Breast epithelium (tissue), 4 donors: ENCODE measurements at places on chromosomes 4 and X.

- no peak for DNase-seq
- peak overlapping the region; percentile 50 for H3K27ac ChIP-seq
- peaks cover 4% of the 10 kb centered on the region for H3K36me3 ChIP-seq
Observed at GRCh38 chr4:185344743-185345538, 50.8 kb downstream of the LRP2BP start.

DNA sequence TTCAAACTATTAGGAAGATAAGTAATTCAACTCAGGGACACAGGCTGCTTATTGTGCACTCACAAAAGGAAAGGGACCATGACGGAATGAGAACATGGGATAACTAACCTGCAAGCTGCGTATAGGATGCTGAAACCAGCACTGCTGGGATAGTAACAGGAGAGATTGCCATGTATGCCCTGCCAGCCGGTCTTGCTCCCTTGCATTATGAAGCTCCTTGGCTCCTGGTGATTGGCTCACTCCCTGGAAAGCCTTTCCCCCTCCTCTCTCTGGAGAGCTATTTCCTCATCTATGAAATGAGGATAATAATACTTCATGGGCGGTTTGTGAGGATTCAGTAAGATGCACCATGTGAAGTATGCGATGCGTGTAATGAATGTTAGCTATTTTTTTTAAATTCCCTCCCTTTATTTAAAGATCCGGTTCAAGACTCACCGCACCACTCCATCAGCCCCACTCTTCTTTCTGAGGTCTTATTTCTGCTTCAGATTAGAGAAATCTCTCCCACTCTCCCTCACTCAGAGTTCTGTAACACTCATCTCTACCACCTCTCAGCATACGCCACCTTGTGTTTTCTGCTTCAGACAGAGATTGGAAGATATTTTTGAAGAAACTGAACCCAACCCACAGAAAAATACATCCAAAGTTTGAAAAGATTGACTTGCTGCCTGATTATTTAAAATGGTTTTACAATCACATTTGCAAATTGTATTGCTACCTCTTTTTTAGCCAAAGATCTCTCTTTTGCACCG lies 18.4 kb downstream of the MSMO1 start:
- H3K27ac ChIP-seq, result no peak overlapping the region
- no peaks in the 10 kb centered on the region for H3K27me3 ChIP-seq
- H3K4me3 ChIP-seq, result no peak overlapping the region
- no peaks in the 10 kb centered on the region for H3K36me3 ChIP-seq
- no peaks in the 10 kb centered on the region for H3K4me1 ChIP-seq
- DNase-seq, result no peak

GRCh38 chrX:355329-356050 lies 31.2 kb downstream of the PPP2R3B start:
- H3K36me3 ChIP-seq, result no peaks in the 10 kb centered on the region
- H3K27ac ChIP-seq, result no peak overlapping the region
- no peak for DNase-seq
- no peak overlapping the region for H3K4me3 ChIP-seq

DNA sequence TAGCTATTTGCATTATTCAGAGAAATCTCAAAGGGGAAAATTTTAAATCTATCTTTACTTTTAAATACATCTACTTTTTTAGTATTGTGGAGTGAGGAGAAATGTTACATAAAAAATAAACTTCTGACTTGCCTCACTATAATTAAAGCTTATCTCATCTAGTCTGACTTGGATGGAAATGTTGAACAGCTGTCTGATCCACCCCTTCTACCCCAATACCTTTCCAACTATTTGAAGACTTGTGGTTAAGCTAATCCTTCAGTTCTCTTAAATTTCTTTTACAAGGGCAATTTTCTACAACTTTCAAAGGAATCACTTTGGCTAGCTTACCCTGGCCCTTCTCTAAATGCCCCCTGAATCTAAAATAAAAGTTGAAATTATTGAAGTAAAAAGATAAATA lies 17.3 kb upstream of the RPS6KA6 start:
- DNase-seq, result no peak
- no peaks in the 10 kb centered on the region for H3K4me1 ChIP-seq
- peaks cover 11% of the 10 kb centered on the region for H3K27me3 ChIP-seq
- no peak overlapping the region for H3K27ac ChIP-seq
- no peak overlapping the region for H3K4me3 ChIP-seq

DNA sequence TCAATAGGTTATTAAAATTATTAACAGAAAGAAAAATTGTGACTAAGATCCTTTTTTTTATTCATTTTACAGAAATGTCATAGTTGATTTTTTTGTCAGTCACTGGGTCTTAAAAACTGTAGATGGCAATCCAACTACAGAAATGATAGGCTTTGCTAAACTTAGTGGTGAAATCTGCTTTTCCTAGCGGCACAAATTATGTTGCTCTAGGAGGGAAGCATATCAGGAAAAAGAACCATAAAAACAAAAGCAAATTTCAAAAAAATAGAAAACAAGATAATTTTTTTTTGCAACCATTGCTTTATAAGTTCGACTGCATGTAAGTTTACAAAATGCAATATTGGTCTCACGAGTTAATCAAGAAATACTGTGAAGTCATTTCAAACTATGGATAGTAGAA lies 443.5 kb upstream of the IGFBP7 start:
- no peak for DNase-seq
- H3K36me3 ChIP-seq, result no peaks in the 10 kb centered on the region
- H3K4me1 ChIP-seq, result no peaks in the 10 kb centered on the region
- H3K4me3 ChIP-seq, result no peak overlapping the region
- no peak overlapping the region for H3K27ac ChIP-seq

- H3K27me3 ChIP-seq, result peaks cover 31% of the 10 kb centered on the region
- no peak for DNase-seq
- no peaks in the 10 kb centered on the region for H3K4me1 ChIP-seq
- no peak overlapping the region for H3K27ac ChIP-seq
- H3K4me3 ChIP-seq, result no peak overlapping the region
- H3K36me3 ChIP-seq, result no peaks in the 10 kb centered on the region
Observed at GRCh38 chrX:47644557-47645091, 5.7 kb downstream of the ELK1 start.
